ENCODE measurements at places on chromosomes 1 and 21.

GRCh38 chr1:221921936-221922335, 180.0 kb upstream of the DUSP10 start:
- DNase-seq: no peak

DNA sequence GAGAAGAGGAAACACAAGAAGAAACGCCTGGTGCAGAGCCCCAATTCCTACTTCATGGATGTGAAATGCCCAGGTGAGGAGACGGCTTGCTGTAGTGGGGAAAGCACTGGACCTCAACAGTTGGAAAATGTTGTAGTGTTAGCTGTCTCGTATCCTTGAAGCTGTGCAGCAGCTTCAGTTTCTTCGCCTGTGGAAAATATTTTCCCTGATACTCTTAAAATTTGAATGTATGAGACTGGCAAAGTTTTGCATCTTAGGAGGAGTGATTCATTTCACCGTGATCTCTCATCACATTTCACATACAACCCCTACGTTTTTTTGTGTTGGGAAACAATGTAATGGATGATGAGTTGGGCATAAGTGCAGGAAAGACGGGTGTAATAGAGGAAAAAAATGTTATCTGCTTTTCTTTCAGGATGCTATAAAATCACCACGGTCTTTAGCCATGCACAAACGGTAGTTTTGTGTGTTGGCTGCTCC, 629 bp downstream of the RPS27 start:
- no peak for DNase-seq

DNA sequence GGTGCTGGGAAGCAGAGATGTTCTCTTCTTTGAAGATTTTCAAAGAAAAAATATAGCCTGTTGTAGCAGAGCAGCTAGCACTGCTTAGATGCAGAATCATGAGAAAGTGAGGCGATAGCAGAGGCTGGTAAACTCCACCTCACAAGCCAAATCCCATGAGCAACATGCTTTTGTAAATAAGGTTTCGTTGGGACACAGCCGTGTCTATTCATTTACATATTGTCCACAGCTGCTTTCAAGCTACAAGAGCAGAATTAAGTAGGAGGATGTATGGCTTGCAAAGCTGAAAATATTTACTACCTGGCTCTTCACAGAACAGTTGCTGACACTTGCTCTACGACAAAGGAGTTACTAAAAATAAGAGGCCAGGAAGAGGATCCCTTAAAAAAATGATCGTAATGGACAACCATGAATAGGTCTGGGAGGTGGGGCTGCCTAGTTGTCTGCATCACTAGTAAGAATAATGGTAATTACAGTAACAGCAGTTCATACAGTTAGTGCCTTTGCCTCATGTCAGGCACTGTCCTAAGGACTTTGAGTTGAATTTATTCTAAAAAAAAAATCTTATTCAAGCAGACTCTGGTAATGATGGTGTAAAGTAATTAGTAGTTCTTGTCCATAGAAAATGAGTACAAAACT, 622.0 kb downstream of the KIF26B start:
- no peak for DNase-seq

- peak; percentile 53 for DNase-seq
Observed at GRCh38 chr1:28056129-28056925, 32.1 kb downstream of the EYA3 start.

GRCh38 chr21:15140321-15141019, 75.7 kb upstream of the NRIP1 start:
- DNase-seq: no peak

GRCh38 chr21:37653201-37653600, 263.1 kb downstream of the KCNJ6 start:
- DNase-seq: no peak

DNA sequence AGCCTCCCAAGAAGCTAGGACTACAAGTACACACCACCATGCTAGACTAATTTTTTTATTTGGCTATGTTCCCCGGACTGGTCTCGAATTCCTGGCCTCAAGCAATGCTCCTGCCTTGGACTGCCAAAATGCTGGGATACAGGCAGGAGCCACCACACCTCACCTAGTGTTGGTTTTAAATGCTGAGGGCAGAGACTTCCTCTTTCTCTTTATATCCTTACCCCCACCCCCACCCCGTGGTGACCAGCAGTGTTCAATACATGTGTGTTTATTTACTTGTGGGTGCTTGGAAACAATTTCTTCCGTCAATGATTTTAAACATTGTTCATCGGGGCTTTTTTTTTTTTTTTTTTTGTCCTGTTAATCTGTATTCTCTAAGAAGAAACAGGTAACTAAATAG, 158.9 kb downstream of the ZBTB18 start:
- no peak for DNase-seq

DNA sequence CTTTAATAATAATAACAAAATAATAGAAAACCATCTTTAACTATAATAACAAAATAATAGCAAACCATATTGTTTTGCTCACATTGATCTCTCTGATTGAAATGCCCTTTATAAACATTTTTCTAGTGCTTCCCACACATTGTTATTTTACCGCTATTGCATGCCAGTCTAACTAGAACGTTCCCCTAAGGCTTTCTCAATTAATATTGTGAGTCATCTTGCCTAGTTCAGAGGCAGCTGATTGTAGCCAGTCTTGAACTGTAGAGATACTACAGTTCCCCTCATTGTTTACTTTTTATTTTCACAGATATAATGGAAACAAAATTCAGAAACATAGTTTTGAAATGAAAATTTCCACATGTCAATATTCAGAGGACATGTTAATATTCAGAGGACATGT, 192.3 kb upstream of the ADGRL4 start:
- no peak for DNase-seq

- peak; percentile 49 for DNase-seq
Observed at GRCh38 chr1:157369808-157370521, 182.3 kb downstream of the FCRL5 start.

Data from CD4-positive, alpha-beta T cell treated with Interleukin-1 beta for 1 hour (primary cell).